ENCODE measurements at places on chromosomes 1 and 21.

GRCh38 chr1:234722270-234722704 lies 112.3 kb upstream of the IRF2BP2 start:
- DNase-seq = no peak

GRCh38 chr21:37557261-37557950 lies 190.8 kb downstream of the DYRK1A start:
- DNase-seq = no peak

DNA sequence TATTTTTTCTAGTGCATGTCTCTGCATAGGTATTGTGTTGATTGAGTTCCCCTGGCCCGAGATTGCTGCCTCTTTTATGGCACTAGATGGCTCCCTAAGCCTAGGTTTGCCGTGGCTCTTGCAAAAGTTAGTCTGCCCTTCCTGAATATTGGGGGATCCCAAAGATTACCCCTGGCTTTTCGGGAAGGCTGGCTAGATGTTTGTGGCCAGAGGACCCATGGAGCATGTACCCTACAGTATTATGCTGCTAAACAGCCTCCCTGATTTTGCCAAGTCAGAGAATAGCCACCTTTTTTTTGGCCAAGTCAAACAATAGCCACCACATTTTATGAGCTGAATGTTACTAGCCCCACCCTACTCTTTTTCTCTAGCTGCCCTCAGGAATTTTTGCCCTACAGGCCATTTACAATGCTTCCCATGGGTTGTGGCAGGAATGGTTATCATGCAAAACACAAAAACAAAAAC lies 343.2 kb downstream of the OLFM3 start:
- DNase-seq = no peak

DNA sequence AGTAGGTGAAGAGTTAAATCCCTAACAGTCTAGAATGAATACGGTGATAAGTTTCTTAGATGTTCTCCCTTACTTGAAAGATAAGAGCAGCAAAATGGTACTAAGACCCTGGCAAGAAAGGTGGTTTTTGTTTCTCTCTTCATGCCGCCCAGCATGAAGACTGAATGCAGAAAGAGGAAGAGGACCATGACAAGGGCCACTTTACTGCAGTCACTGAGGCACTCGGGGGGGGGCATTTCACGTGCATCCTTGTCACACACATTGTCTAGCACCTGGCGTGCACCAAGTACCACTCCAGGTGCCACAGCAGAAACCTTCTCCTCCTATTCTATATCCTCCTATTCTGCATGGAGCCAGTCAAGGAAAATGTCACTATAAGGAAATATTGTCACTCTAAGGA lies 222.0 kb downstream of the TOMM20 start:
- no peak for DNase-seq

GRCh38 chr1:157784801-157785200 lies 7.9 kb upstream of the FCRL2 start:
- no peak for DNase-seq

DNA sequence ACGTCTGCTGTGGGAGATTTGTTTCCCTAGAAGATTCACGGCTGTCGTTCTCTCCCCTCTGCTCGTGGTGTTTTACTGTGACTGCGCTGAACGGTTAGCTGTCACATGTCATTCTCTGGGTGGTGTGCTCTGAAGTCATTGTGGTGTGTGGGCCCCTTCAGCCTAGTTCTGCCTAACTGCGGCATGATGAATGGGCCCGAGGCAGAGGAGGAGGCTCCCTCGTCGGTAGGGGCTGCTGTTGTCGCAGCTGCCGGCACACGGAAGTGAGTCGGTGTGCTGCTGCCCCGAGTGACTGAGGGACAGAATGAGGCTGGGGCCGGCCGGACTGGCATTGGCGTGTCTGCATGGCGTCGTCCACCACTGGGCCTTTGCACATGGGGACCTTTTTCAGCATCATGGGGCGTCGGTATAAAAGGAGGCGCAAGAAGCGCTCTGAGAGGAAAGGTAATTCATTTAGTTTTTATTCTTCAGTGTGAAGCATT lies 77.9 kb downstream of the ADARB1 start:
- DNase-seq = no peak

- no peak for DNase-seq
Observed at GRCh38 chr1:36420409-36420808, 22.7 kb upstream of the LSM10 start.

GRCh38 chr1:102941366-102941947 lies 166.9 kb downstream of the COL11A1 start:
- DNase-seq = no peak

- DNase-seq = no peak
Observed at GRCh38 chr1:31510853-31511789, 65.2 kb upstream of the TINAGL1 start.

DNA sequence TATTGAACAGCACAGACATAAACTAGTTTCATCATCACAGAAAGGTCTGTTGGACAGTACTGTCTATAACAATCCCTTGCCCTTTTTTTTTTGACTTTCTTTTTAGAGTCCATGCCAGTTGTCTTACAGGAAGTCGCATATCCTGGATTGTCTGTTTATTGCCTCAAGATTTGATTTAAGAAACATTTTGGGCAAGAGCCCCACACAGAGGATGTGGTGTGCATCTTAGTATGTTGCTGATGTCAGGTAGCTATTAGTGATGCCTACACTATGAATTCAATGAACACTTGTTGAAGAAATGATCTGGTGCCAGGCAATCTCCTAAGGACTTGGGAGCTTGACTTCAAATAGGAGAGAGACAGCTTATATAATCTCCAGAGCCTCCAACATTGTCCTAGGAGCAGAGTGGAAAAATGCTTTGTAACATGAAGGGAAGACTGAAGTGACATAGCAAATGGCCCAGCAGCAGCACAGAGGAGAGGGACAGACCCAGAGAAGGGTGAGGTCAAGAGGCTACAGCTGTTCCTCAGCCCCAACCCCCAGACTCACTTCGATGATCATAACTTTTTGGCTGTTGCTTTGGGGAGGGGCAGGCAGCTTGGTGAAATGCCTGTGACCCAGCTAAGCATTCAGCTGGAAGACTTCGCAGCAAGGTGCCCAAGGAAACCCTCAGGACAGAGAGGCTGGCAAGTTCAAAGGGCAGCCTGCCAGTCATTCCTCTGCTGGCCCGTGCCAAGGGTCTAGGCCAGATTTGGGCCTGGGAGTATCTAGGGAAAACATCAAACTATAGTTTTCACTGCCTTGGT lies 7.5 kb upstream of the RAB29 start:
- DNase-seq = no peak

GRCh38 chr21:41073558-41073957 lies 94.4 kb upstream of the BACE2 start:
- no peak for DNase-seq

GRCh38 chr1:53705446-53706096 lies 33.4 kb downstream of the GLIS1 start:
- no peak for DNase-seq

DNA sequence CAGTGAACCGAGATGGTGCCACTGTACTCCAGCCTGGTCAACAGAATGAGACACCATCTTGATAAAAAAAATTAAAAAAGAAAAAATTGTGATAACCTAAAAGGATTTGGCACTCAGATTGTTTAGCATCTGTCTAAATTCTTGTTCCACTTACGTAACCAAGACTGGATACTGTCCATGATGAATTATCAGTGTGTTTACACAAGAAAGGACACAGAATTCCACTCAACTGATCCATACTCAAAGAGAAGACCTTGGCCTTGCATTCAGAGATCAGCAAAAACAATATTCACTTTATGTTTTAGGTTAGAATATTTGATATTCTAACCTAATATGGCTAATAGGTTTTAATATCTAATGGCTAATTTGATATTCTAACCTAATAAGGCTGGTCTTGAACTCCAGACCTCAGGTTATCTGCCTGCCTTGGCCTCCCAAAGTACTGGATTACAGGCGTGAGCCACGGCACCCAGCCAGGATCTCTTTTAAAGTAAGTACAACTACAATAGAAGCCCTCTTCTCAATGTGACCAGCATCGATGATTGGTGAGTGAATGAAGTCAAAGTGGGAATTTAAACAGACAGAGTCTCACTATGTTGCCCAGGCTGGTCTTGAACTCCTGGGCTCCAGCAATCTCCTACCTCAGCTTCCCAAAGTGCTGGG lies 43.1 kb upstream of the COX20 start:
- DNase-seq = no peak

DNA sequence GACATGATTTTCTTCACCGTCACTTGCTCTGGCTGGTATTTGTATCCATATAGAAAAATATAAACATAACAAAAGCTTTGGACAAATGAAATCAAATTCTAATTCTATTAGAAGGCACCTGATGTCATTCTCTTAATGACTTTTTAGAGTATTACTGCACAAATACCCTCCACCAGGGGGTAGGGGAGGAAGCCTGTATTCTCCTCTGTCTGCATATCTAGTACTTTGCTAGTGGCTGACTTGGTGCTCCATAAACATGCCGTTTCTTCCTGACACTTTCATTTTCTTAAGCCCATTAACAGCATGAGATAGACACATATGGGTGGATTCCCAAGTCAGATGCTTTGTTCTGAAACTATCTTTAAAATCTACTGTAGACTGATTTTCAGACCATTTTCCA lies 20.6 kb upstream of the KCNJ15 start:
- no peak for DNase-seq

GRCh38 chr1:164635803-164636731 lies 77.1 kb downstream of the PBX1 start:
- DNase-seq = no peak

- DNase-seq = no peak
Observed at GRCh38 chr1:245395680-245396079, 240.9 kb downstream of the KIF26B start.

GRCh38 chr1:30335389-30335996 lies 387.9 kb downstream of the MATN1 start:
- no peak for DNase-seq

DNA sequence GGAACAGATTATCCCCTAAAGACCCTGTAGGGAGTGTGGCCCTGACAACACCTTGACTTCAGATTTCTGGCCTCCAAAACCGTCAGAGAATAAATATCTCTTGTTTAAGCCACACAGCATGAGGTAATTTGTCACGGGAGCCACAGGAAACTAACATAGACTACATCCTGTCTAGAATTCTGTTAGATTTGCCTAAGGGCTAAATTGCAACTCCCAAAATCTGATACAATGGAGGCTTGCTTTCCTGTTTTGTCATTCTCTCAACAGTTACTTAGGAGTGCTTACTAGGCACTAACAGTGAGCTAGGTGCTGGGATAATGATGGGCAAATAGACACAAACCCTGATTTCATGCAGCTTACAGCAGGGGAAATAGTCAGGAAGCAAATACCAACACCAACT lies 141.6 kb downstream of the MIS18A start:
- DNase-seq = no peak
